ENCODE measurements at places on chromosomes 11 and 22.

- DNase-seq, result no peak
These were observed 132.9 kb downstream of the CHST1 start for GRCh38 chr11:45532546-45532945.

- no peak for DNase-seq
These were observed 12.7 kb downstream of the PRG3 start for GRCh38 chr11:57368106-57368844.

- no peak for DNase-seq
These were observed 999 bp downstream of the FGF3 start for GRCh38 chr11:69818231-69818602.

GRCh38 chr22:20393705-20394476 lies at the start of gene ZNF74:
Gene ZNF74 (plus strand): TSS chr22:20394151. CDS start chr22:20394629, 478 bp downstream.
- DNase-seq, result peak; percentile 94

DNA sequence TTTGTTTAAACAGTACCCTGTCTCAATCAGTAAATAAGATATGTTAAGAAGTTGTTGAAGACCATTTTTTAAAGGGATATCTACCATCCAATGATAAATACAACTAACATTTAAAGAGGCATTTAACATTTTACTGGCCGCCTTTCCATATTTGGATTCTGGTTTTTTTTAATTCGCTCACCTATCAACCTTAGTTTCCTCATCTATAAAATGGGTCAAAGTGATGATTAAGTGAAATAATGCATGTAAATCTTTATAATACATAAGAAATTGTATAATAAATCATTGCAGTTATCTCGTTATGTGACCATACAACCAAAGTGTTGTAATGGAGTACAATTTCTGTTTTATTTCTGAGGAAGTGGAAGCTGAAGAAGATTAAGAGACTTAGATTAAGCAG lies 17.7 kb upstream of the ATP5MG start:
- DNase-seq, result no peak

GRCh38 chr22:33272871-33273270 lies 214.7 kb upstream of the SYN3 start:
- DNase-seq, result no peak

DNA sequence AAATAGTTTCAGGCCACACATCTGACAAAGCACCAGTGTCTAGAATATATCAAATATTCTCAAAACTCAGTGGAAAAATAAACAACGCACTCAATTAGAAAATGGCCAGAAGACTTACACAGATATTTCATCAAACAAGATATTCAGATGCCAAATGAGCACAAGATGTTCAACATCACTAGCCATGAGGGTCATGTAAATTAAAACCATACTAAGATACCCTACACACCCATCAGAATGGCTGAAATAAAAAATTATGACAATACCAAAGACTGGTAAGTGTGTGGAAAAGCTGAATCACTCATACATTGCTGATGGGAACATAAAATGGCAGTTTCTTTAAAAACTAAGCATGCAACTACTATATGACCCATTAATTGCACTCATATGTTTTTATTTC lies 21.7 kb downstream of the BTG4 start:
- DNase-seq, result no peak
